ENCODE measurements at places on chromosomes 4 and X.

GRCh38 chr4:142307857-142308256 lies 538.2 kb downstream of the INPP4B start:
- DNase-seq: no peak

DNA sequence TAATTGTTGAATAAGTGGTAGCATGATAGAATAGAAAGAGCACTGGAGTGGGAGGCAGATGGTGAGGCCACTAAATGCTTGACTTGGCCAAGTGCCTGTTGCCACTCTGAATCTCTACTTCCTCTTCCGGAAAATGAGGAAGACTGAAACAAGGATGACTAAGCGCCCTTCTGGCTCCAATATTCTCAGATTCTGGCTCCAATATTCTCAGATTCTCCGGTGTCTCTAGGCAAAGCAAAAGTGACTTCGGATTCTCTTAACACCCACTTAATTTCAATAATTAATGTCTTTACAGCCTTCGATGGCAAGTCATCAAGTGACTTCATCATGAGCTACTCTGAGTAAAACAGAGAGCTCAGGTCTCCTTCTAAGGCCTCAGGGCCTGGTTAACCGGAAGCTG lies 402.2 kb upstream of the FGF13 start:
- DNase-seq: no peak

DNA sequence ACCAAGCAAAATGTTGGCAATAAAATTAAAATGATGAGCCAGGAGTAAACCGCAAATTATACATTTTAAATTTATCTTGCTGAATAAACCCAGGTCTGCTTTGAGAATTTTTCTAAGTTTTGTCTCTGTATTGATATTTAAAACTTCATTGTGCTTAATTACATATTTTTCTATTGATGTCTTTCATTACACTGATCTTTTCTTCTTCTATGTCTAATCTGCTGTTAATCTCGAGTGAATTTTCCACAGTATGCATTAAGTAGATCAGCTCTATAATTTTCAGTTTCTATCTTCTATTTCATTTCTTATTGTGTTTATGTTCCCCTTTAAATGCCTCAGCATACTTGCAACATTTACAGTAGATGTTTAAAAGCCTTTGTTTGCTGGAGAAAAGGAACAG lies 918.7 kb downstream of the FAT4 start:
- no peak for DNase-seq

GRCh38 chr4:186900984-186901383 lies 177.3 kb upstream of the FAT1 start:
- no peak for DNase-seq

DNA sequence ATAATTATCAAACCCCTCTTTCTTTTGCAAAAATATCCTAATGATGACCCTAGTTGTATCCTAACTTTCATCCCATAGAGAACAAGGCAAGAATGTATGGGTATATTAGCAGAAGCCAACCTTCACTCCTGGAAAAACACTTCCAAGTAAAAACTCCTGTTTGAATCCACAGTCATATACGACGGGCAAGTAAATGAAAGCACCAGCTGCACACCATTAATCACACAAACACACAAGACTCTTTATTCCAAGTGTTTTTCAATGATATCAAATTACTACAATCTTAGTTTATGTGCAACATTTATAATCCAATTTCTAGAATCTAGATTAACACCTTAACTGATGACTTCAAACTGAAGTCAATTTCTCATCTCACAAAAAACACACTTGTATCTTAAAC lies 22.9 kb downstream of the ACSL4 start:
- no peak for DNase-seq

DNA sequence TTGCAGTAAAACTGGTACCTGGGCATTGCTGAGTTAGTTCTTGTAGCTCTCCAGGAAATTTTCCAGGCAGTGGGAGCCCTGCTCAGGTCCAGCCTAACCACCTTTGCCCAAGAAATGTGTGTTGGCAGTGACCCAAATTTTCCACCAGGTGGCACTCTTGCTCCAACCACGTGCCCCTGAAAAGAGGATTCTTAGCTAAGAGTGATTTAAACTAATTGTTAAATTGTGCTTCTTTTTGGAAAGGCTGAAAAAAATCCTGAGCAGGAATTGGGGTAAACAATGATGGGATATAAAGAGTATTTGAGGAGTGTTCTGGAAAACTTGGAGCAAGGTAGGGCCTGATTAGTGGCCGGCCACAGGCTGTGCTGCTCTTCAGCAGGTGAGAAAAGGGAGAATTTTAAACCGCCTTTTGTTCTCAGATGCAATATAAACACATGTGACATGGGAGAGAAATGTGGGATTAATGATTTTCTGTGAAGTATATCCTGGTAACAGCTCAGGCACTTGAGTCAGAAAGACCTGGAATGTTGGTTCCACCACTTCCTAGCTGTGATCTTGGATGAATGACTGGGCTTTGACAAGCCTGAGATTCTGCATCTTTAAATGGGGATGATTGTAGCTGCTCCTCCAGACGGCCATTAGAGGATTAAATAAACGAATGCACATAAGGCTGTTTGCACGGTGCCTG lies 219.6 kb downstream of the PTTG2 start:
- DNase-seq: peak; percentile 76

- DNase-seq: no peak
Observed at GRCh38 chr4:88040707-88041106, 33.3 kb downstream of the PKD2 start.

- DNase-seq: no peak
Observed at GRCh38 chrX:130118441-130119311, 8.4 kb upstream of the ELF4 start.

GRCh38 chrX:79366556-79366872 lies 620 bp downstream of the ITM2A start:
- DNase-seq: no peak

- no peak for DNase-seq
Observed at GRCh38 chr4:187504974-187505797, 490.4 kb upstream of the ZFP42 start.

Data from pancreas (tissue), 10 donors.